ENCODE measurements at places on chromosomes 16 and 17.
A peak's percentile ranks its signal among the peaks of the same experiment; 100 is the strongest.

DNA sequence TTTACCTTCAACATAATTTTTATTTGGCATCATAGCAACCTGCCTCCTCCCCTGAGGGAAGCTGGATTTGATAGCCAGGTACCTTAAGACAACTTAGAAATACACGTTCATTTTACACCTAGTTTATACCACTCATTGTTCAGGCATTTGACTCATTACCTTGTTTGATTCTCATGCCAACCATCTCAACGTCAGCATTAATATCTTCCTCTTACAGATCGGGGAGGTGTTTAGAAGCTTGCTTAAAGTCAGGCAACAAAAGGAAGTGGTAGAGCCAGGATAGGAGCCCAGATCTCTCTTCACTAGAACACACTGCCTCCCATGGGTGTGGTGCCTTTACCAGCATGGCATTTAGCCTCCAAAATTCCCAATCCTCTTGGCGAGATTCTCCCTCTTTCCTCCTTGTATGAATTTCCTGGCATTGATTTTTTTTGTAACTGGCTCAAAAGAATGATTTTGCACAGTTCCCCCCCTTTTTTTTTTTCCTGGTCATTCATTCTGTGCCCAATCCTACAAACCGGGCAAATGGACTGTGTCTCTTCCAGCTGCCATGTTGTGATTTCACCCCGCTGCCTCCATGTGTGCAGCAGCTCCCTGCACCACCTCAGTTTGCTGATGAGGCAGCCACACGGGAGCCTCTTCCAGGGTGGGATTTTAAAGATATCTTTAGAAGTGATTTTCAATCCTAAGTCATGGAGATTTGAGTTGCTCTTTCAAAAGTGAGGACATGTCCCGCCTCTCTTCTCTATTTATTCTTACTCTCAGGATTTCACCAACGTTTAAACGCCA lies 383.6 kb downstream of the UTP18 start:
- no peak for DNase-seq

- no peak for DNase-seq
These were observed 401.4 kb downstream of the GRIN2A start for GRCh38 chr16:9780831-9781230.

DNA sequence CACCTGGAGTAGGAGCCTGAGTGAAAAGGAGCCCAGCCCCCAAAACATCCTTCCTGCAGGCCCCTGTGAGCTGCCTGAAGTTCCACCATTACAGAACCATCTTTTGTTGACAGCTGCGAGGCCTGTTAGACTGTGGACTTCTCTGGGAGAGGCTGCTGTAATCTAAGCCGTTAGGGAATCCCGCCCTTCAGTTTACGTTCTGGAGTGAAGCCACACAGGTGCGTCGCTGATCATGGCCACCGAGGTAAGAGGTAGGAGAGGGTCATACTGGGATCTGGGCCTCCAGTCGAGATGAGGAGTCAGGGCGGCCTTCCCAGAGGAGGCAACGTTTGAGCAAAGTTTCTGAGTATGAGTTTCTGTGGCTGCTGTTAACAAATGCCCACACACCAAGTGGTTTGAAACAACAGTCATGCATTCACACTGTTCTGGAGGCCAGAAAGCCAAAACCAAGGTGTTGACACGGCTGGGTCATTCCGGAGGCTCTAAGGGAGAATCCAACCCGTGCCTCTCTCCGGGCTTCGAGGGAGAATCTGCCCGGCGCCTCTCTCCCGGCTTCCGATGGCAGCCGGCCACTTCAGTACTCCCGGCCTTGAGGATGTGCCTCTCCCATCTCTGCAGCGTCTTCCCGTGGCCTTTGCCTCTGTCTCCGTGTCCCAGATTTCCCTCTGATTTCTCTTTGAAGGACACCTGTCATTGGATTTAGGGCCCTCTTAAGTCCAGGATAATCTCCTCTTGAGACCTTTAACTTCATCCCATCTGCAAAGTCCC lies 26.6 kb upstream of the ATP2C2 start:
- DNase-seq = peak; percentile 85

DNA sequence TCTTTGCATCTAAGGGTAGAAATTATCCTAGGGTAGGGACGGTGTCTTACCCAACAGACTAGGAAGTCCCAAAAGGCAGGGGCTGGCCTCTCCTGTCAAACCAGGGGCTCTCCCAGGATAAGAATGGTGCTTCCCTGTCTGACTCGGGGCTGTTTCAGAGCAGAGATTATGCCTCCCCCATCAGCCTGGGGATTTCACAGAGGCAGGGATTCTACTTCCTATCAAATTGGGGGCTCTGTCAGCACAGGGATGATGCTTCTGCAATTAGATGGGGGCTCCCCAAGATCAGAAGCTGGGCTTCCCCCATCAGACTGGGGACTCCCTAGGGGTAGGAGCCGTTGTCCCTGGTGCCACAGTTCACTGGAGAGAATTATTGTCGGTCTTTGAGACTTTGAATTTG lies 2.3 kb downstream of the NXPH3 start:
- no peak for DNase-seq

GRCh38 chr17:975371-975915 lies 4.1 kb downstream of the NXN start:
- DNase-seq = no peak

- DNase-seq = no peak
These were observed 114.9 kb downstream of the PRKCA start for GRCh38 chr17:66417300-66417719.

DNA sequence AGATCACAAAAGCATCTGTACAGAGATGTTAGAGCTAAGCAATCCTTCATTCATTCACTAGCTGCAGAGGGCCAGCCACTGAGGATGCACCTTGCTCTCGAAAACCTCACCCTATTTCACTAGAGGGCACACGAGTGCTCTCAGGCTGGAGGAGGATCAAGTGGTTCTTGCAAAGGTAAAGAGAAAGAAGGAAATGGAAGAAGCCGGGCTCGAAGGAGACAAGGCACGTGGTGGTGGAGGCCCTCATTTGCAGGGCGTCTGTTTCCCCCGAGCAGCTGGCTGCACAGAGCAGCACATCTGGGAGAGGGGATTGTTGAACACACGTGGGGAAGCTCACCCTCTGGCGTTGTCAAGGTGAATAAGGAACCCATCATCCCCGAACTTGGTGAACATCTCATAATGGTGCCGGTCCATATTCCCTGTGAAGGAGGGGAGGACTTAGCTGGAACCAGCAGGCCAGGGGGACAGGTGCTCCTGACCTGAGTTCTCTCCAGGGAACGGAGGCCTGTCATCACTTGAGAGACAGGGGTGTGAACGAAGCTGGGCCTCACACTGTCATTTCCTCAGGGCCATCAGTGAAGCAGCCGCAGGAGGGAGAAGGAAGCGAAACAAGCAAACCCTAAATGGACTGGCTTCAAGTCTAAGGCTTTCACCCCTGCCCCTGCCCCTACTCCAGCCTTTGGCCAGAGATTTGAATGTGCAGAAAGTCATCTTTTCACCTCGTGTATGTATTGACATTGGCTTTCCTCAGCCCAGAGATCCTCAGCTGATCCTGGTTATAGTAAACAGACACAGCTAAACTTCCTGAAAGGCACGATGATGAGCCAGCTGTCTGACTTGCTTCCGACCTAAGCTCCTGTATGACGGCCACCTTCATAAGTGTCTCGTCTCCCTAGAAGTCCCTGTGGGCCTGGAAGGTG lies 27.6 kb downstream of the PRKAR1A start:
- DNase-seq = peak; percentile 63

GRCh38 chr16:64638766-64639165 lies 483.1 kb downstream of the CDH11 start:
- DNase-seq = no peak

GRCh38 chr17:4986403-4986802 lies 1.1 kb downstream of the CAMTA2 start:
- no peak for DNase-seq

- no peak for DNase-seq
These were observed 5.0 kb downstream of the KATNB1 start for GRCh38 chr16:57740423-57741071.

- no peak for DNase-seq
These were observed 40.5 kb downstream of the DNAH9 start for GRCh38 chr17:11638700-11639265.

GRCh38 chr17:48609759-48610281 lies 997 bp downstream of the HOXB7 start:
- no peak for DNase-seq

DNA sequence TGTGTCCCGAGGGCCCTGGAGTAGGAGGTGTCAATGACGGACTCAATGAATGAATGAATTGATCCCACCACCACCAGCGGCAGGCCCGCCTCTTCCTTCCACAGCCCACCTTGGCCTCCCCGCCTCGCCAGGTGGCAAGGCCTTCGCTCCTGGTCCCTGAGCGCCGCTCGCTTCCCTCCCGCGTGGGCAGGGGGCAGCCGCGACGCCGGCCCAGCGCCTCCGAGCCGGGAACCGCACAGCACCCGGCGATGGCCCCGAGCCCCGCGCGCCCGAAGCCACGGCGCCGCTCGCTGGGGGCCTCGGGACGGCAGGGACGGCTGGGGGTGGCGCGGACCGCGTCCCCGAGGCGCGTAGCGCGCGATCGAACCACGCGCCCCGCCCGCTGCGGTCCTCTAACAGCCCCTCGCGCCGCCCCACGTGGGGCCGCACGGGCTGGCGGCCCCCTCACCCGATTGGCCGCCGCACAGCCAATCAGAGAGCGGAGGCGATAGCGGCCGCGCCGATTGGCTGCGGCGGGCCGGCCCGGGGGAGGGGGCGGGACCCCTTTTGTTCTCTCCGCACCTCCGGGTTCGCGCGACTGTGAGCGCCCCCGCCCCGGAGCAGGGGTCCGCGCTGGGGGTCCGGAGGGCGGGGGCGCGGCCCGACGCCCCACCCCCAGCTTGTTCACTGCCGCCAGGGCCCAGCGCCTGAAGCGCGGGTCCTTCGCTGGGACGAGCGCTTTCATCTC lies 31.4 kb downstream of the ACTG1 start:
- DNase-seq = peak; percentile 77

DNA sequence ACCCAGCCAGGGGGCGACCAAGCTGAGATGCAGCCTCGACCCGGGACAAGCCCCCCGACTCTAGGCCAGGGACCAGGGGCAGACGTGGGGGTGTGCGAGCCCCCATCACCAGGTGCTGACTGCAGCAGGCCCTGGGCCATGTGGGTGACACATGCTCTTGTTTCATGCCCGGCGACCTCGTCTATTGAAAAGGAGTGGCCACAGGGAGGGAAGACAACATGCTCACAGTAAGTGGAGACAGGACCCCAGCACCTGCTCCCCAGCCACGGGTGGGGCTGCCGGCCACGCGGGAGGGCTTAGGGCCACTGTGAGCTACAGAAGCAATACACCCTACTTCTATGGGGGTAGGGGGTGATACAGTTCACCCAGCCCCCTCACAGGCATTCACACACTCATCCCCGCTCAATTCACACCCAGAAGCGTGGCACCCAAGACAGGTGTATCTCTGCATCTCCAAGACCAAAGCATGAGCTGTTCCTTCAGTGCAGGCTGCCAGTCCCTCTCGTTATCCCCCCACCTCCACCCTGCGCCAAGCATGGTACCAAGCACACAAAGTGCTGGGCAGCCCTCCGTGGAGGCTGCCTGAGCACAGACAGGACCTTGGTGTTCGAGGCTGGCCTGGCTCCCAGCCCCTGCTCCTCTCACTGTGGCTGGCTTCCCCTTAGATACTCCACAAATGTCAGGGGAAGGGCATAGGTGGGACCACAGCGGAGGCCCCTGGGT lies 13.6 kb downstream of the VASN start:
- DNase-seq = no peak

DNA sequence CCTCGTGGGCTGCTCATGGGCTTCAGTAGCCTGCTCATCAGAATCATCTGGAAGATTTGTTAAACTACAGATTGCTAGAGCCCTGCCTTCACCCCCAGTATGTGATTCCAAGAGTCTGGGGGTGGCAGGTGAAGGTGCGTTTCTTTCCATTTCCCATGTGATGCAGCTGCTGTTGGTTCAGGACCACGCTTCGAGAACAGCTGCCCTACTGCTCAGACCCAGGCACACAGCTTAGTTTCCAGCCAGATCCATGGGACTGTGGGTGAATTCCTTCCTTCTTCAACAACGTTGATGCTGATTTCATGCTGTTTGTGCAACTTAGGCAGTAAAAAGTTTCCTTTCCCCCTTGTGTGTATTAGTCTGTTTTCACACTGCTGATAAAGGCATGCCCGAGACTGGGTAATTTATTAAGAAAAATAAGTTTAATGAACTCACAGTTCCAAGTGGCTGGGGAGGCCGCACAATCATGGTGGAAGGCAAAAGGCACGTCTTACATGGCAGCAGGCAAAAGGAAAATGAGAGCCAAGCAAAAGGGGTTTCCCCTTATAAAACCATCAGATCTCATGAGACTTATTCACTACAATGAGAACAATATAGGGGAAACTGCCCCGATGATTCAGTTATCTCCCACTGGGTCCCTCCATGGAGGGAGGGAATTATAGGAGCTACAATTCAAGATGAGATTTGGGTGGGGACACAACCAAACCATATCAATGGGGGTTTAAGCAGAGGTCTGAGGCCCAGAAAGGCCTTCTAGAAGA lies 159.2 kb downstream of the XYLT1 start:
- DNase-seq = no peak

GRCh38 chr16:30656974-30657865 lies 1.0 kb upstream of the FBRS start:
- no peak for DNase-seq

DNA sequence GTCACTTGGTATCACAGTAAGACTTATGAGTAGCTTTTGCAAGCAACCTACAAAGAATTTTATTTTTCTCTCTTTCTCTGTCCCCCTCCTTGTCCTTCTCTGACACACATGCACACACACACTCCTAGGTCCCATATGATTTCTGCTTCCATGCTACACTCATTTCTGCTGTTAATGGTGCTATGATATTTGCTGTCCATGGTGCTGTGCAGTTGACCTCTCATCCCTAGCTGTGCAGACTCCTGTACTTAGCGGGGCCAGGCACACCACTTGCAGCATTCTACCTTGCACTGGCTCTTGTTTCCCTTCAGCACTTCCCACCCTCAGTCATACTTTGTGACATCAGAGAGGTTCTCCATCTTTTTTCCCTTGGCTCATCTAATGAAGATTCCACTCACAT lies 158.9 kb upstream of the CNTNAP4 start:
- DNase-seq = no peak

GRCh38 chr16:75754141-75754540 lies 27.9 kb upstream of the CPHXL start:
- DNase-seq = peak; percentile 81

GRCh38 chr17:7849751-7850504 lies 4.9 kb upstream of the TMEM88 start:
- no peak for DNase-seq

DNA sequence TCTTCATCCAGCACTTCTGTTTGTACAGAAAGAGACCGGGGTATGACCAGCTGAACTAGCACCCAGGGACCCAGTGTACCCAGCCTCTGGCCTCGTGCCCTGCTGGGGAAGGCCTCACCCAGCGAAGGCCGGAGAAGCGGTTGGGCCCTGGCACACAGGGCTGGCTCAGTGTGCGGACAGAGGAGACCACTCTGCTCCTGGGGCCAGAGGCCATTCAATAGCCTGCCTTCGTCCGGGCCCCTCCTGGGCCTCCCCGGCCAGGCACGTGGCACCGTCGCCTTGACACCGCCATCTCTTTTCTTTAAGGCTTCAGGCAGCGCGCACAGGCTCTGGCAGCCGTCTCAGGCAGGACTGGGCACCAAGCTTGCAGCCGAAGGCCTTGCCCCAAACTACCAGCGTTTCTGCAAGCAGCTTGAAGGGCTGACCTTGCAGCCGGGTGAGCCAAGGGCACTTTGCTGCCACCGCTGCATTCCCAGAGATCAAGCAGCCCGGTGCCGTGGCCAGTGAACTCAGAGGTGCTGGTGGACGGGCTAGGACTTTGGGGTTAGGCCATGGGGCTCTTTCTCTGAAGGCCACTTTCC lies 8.0 kb downstream of the TAX1BP3 start:
- no peak for DNase-seq
